ENCODE measurements at places on chromosomes 5 and 9.

GRCh38 chr9:135186248-135187164 is 99.0 kb downstream of the OLFM1 start:
- DNase-seq, result no peak

- DNase-seq, result peak; percentile 62
These were observed at the start of gene AQP3 for GRCh38 chr9:33446946-33447798. AQP3 (minus strand) TSS chr9:33447593; CDS start chr9:33447530, 63 bp downstream.

- DNase-seq, result no peak
These were observed 29.9 kb downstream of the USP20 start for GRCh38 chr9:129864991-129865647.

GRCh38 chr5:108581026-108581425 is 166.7 kb upstream of the FER start:
- DNase-seq, result no peak

- DNase-seq, result no peak
These were observed 32.0 kb downstream of the PTBP3 start for GRCh38 chr9:112301420-112301819.

GRCh38 chr5:68339921-68340321 is 124.4 kb downstream of the PIK3R1 start:
- DNase-seq, result no peak

GRCh38 chr5:174500636-174501035 is 223.7 kb upstream of the MSX2 start:
- DNase-seq, result no peak

GRCh38 chr5:64125521-64125920 is 40.1 kb upstream of the RNF180 start:
- no peak for DNase-seq

DNA sequence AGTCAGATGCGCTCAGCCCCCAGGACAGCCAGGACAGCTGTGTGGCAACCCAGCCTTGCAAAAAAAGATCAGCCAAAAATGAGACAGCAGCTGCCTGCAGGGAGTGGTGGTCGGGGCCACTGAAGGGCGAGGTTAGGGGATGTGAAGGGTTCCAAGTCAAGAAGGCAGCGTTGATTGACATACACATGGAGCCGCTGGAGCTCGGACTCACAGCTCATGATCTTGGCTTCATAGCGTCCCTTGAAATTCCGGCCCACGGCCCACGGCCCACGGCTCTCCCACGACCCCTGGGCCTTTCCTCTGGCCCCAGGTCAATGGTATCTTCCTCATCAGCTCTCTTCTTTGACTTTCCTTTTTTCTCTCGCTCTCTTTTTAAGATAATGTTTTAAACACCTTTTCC is 390.0 kb upstream of the IRX4 start:
- no peak for DNase-seq

GRCh38 chr5:67223211-67223610 is 26.6 kb upstream of the CD180 start:
- no peak for DNase-seq

GRCh38 chr5:39440958-39441624 is 16.3 kb upstream of the DAB2 start:
- DNase-seq, result no peak

DNA sequence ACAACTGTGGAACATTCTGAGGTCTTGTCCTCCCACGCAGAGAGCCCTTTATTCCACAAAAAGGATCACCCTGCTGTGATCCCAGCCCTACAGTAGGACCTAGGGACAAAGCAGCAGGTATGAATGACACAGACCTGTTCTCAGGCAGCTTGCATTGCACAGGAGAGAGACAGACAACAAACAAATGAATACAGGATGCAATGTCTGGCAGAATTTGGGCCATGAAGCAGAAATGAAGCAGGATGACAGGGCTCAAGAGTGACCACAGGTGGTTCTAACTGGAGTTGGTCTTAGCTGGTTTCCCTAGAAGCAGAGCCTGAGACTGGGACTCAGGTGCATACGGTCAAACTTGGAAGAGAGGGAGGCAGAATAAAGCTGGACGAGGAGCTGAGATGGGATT is 388.8 kb downstream of the CDK5RAP2 start:
- DNase-seq, result no peak

DNA sequence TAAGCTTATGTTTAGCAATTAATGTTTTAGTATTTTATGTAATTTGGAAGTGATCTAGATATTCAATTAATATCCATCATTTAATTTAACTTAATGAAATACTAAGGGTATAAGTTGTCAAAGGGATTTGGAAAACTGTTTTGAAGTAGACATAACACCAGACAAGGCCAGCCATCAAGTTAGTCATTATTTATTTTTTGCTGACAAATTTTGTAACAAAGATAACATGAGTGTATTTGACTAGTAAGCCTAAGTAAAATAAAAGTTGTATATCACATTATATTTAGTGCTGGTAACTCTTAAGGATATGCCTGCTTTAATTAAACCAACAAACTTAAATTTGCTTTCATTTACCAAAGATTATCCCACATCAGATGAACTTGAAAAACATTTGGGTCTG is 125.9 kb upstream of the TNFAIP8 start:
- DNase-seq, result no peak

- DNase-seq, result no peak
These were observed 140.3 kb downstream of the PCSK1 start for GRCh38 chr5:96292582-96293247.

DNA sequence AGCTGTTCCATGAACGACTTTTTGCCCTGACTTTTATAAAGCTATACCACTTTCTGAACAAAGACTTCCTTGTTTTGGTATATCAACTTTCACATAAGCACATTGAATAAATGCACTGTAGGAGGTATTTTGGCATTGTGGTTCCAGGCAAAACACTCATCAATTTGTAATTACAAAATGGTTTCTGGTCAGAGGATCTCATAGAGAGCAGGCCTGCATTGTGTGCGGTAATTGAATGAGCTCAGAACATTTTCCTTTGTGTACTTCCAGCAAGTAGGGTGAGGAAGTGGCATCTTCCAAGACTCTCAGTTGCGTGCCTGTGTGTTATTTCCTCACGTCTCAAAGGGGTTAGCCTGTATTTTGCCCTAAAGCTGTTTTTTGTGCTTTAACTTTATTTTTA is 89.2 kb downstream of the PDE6A start:
- no peak for DNase-seq

- no peak for DNase-seq
These were observed 9.5 kb upstream of the BARX1 start for GRCh38 chr9:93964685-93965084.

- DNase-seq, result no peak
These were observed 15.3 kb upstream of the NOL6 start for GRCh38 chr9:33489066-33489465.
